ENCODE measurements at places on chromosomes 7 and 10. TPM values are rescaled to one million over a fixed set of nuclear protein-coding genes. Genes with fewer than 3 reads are reported as not detected.

DNA sequence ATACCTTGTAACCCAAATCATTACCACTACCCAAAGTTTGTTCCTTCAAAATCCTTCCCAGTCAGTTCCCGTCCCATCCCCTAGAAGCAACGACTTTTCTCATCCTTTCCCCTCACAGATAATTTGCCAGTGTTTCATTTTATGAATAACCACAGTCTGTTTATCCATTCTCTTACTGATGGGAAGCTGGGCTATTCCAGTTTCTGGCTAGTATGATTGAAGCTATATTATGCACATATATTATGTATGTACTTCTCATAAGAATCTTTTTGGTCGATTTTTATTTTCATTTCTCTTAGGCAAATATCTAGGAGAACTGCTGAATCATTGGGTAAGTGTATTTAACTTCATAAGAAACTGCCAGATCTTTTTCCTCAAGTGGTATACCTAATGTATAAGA lies 114.6 kb downstream of the ZNF438 start:
- no peak for DNase-seq

- no peak for DNase-seq
These were observed 155.8 kb downstream of the MLLT10 start for GRCh38 chr10:21689881-21690280.

DNA sequence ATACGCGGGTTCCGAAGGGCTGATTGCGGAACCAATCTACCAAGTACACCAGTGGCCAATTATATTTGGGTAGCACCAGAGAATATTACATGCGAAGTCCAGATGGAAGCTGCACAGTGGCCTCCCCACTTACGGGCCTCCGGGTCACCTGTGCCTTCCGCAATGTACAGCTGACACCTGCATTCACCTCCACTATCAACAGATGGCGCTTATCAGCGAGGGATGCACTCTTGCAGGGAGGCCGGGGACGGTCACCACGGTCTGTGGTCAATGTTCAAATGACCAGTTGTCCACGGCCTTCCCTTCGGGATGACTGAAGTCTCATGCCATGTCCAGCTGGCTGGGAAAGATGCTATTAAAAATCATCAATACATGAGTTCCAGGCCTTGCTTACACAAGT lies 47.6 kb downstream of the SLIT1 start:
- DNase-seq: peak; percentile 16

The BTBD16 gene
- total RNA-seq: 0.14 TPM

The SMO gene
- 1.5 TPM for total RNA-seq

GRCh38 chr10:65993451-65993850 lies 932.4 kb upstream of the LRRTM3 start:
- no peak for DNase-seq

The HOXA6 gene
- 20.0 TPM for total RNA-seq

GRCh38 chr10:64076322-64076940 lies 555.2 kb downstream of the REEP3 start:
- no peak for DNase-seq

DNA sequence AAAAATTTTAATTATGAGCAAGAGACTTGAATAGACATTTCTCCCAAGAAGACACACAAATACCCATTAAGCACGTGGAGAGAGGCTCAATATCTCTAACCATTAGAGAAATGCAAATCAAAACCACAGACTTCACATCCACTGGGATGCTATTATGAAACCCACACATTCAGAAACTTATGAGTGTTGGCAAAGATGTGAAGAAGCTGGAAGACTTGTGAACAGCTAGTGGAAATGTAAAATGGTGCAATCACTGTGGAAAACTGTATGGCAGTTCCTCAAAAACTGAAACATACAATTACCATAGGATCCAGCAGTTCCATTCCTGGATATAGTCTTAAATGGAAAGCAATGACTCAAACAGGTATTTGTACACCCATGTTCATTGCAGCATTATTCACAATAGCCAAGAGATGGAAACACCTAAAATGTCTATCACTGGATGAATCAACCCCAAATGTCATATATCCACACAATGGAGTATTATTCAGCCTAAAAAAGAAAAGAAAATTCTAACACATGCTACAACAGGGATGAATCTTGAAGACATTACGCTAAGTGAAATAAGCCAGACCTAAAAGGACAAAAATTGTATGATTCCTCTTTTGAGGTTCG lies 53.5 kb upstream of the FRMD4A start:
- DNase-seq: no peak

DNA sequence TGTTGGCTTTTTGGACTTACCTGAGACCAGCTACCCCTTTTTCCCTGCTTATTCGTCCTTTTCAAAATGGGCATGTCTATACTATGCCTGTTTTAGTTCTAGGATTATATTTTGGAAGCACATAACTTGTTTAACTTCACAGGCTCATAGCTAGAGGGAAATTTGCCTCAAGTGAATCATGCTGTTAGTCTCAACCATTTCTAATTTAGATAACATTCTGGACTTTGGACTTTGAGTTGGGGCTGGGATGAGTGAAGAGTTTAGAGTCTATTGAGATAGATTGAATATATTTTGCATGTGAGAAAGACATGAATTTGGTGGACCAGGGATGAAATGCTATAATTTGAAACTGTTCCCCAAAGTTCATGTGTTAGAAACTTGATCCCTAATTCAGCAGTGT lies 554.6 kb upstream of the C7orf33 start:
- no peak for DNase-seq

The CLCN1 gene
- not detected for total RNA-seq
